ENCODE measurements at places on chromosomes 5 and 9.
A peak's percentile ranks its signal among the peaks of the same experiment; 100 is the strongest.

DNA sequence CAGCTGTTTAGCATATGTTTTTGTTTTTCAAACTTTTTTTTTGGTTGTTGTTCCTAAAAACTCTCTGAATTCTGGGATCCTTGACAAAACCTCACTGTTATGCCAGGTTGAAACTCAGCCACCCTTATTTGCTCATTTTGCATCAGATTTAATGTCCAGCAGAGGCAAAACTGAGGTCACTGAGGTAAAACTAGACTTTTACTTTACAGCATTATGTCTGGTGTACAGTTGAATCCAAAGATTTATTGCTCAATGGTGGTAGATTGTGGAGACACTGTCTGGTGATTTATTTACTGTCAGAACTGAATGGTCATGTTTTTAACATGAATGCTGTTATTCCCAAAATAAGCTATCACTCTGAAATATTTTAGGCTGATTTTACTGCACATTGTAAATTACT lies 87.9 kb downstream of the FBXL7 start:
- no peak for DNase-seq

DNA sequence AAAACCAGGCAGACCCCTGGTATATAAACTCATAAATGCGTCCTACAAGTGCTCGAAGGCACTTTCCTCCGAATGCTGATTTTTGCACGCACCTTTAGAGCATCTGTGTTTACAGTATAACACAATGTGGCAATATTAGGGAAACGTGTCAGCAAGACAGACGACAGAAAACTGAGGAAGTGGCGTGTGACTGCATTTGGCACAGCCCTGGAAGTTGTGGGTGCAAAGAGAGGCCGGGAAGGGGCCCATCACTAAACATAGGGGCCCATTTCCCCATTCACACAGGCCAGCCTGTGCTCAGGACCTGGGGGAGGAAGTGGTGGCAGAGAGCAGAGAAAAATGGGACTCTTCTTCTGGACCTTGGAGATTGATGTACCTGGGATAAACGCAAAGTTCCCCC lies 48.2 kb downstream of the RASGEF1C start:
- DNase-seq = no peak

- no peak for DNase-seq
Observed at GRCh38 chr9:77989909-77990308, 41.7 kb downstream of the GNAQ start.

GRCh38 chr9:26520141-26520540 lies 372.5 kb downstream of the CAAP1 start:
- no peak for DNase-seq

- no peak for DNase-seq
Observed at GRCh38 chr5:122165559-122166078, 36.3 kb downstream of the ZNF474 start.

DNA sequence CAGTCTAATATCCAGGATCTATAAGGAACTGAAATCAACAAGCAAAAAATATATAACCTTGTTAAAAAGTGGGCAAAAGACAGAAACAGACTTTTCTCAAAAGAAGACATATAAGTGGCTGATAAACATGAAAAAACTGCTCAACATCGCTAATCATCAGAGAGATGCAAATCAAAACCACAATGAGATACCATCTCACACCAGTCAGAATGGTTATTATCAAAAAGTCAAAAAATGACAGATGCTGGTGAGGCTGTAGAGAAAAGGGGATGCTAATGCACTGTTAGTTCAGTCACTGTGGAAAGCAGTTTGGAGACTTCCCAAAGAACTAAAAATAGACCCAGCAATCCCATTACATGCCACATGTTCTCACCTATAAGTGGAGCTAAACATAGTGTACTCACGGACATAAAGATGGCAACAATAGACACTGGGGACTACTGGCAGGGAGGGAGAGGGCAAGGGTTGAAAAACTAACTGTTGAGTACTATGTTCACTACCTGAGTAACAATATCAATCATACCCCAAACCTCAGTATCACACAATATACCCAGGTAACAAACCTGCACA lies 11.7 kb upstream of the TSSK1B start:
- DNase-seq = no peak

GRCh38 chr5:155540000-155540595 lies 526.5 kb downstream of the KIF4B start:
- DNase-seq = no peak

DNA sequence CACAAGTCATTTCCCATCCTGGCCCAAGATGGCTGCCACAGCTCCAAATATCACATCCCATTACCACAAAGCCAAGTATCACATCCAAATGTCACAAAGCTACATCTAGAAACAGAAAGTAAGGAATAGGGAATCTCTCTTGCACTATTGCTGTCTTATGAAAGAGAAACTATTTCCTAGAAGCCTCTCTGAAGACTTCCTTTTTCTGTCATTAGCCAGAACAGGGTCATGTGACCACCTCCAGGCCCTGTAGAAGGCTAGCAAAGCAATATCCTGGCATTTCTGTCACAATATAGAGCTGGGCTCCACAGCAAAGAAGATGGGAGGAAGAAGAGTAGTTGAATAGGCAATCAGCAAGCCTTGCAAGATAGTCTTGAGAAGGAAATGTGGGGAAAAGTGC lies 99.2 kb downstream of the SH3TC2 start:
- no peak for DNase-seq

DNA sequence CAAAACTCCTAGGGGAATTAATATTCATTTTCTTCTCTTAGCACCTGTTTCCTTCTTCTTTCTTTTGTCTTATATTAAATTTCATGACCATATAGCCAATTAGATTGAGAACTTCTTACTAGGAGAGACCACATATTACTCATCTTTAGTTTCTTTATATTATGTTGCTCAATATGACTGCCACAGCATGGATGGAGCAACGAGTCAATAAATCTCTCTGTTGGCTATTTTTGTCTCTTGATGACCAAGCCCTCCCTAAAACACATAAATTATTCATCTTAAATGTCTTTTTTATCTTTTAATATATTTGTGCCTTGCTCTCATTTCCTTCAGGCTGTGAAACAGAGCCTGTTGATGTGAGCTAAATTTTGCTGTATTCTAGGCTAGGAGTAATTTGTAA lies 123.0 kb downstream of the ADAMTSL1 start:
- DNase-seq = no peak

GRCh38 chr5:142289708-142290576 lies 34.9 kb downstream of the SPRY4 start:
- DNase-seq = no peak

DNA sequence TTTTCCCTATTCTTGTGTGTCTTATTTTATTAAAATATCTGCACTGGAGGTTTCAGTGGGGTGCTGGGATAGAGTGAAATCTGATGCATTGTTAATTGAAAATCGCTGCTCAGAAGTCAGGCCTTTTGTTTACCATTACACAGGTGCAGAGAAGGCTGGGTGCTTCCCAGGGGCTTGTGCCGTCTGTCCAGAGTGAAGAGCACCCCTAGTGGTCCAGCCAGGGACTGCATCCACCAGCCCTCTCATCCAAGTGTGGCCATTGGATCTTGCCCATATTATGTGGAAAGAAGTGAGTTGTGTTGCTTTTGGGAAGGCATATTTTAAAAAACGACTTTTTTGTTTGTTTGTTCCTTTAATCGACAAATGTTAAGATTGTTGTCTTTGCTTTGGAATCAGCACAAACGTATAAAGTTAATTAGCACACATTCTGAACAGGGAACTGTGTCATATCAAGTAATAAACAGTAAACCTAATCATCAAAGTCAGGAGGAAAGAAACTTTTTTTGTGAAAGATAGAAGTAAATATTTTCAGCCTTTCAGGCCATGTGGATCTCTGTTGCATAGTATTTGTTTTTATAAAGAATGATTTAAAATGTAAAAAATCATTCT lies 315.6 kb downstream of the MTRR start:
- DNase-seq = peak; percentile 71

DNA sequence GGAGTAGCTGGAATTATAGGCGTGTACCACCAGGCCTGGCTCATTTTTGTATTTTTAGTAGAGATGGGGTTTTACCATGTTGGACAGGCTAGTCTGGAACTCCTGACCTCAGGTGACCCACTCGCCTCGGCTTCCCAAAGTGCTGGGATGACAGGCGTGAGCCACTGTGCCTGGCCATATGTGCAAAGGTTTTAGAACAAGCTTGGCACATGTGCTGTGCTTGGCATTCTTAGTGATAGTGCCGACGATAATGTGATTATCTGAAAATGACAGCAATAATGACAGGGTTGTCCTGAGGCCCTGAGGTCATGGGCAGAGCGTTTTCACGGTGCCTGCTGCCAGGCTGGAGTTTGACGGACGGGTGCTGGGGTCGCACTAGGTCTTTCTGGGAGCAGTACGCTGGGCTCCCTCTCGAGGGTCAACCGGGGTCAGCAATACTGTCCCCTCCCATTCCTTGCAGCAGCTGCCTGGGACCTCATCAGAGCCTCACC lies 42.6 kb downstream of the HMCN2 start:
- DNase-seq = no peak

GRCh38 chr9:13646500-13647021 lies 367.1 kb upstream of the MPDZ start:
- DNase-seq = no peak

- no peak for DNase-seq
Observed at GRCh38 chr9:28999806-29000205, 1426.5 kb upstream of the C9orf72 start.

GRCh38 chr9:20591223-20591622 lies 31.1 kb downstream of the MLLT3 start:
- no peak for DNase-seq

DNA sequence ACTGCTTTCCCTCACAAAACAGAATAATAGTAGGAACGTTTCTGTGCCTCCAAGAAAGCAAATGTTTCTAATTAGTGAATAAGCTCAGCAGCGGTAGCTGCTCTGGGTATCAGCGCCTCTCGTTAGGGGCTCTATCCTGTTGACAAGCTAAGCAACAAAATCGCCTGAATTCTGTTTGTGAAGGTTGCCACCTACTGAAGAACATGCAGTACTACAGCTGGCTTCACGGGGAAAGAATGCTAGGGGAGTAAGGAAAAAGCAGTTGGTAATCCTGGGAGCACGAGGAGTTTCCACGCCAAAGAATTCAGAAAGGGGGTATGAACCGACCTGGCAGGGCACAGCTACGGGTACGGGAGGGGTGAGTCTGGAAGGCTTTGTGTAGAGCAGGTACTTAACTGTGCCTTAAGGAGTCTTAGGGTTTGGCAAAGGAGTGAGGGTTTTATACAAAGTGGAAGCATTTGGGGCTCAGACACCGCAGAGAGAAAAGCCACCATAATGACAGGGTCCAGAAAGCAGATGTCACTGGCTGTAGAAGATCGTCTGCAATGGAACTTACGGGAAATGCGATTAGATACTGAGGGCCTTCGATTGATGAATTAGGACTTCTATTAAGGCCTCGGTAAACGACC lies 171.7 kb downstream of the TTC39B start:
- DNase-seq = peak; percentile 51

DNA sequence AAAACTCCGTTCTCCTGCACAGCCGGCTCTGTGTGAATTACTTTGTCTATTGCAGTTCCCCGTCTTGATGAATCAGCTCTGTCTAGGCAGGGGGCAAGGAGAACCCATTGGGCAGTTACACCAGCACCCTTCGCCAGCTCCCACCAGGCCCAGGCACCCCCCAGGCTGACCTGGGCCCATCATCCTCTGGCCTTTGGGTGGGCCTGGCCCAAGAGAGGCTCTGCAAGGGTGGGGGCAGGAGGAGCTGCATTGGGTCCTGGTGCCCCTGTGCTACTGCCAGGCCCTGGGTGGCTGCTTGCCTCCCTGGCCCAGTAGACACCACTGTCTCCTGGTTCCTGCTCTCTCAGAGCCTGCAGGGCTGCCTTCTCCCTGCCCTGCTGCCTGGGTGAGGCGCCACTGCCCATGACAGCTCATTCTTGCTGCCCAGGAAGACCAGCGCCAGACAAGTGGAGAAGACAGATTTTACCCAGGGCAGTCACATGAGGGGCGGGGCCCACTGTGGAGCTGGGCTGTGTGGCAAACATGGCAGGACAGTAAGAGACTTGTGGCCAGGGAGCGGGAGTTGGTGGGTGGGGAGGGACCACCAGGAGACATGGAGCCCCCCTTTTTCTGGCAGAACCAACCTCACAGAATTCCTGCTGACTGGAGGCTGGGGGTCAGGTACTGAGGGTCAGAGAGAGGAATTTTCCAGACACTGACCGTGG lies 67.2 kb downstream of the MRPL36 start:
- DNase-seq = no peak

GRCh38 chr9:19660019-19660418 lies 128.8 kb downstream of the SLC24A2 start:
- no peak for DNase-seq

DNA sequence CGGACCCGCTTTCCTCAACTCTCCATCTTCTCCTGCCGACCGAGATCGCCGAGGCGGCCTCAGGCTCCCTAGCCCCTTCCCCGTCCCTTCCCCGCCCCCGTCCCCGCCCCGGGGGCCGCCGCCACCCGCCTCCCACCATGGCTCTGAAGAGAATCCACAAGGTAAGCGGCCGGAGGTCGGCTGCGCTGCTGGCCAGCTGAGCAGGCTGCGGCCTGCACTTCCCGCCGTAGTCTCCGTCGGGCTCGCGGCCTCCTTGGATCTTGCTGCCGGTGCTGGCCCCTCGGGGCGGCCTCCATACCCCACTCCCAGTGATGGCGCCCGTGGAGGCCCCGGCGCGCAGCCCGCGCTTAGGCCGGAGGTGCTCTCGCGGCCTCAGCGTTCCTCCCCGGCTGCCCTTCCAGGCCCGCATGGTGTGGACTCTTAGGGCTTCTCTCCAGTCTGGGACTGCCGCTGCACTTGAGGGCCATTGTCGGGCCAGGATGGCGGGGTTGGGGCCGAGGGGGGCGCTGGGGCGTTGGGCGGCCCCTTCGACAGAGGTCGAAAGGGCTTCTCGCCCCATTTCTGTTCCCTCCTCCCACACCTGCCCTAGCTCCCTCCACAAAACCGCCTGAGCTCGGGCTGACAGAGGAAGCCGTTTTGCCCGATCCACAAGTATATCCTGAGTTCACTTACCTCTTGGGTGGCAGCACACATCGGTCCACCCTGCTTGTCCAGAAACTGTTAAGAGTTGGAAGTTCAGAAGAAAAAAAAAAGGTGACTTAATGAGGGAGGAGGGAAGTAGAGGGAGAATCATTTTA lies 714 bp downstream of the UBE2D2 start:
- DNase-seq = no peak

DNA sequence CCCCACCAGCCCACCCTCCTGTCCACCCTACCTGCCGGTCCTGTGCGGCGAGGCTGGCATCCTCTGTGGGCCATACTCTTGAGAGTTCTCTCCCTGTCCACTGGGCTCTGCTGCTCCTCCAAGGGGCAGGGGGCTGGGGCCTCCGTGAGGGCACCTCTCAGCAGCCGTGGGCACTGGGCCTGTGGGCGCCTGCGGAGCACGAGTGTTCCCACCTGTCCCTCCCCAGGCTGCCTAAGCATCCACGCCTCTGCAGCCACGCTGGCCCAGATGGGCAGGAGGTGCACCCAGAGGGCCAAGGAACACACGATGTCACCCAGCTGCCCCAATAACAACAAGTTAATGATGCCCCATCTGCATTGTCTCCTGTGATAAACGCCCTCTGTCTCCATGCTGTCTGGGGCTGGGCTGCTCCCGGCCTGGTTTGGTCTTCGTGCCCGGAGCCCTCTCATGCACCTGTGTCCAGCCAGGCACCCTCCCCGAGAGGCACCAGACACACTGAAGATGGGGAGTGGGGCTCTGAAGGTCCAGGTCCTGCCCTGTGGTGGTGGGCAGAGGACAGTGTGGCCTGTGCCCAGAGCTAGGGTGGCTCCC lies 114.5 kb downstream of the RXRA start:
- no peak for DNase-seq
